ENCODE measurements at places on chromosomes 13 and 19.

- no peak for DNase-seq
Observed at GRCh38 chr13:51645761-51646670, 61.8 kb downstream of the WDFY2 start.

DNA sequence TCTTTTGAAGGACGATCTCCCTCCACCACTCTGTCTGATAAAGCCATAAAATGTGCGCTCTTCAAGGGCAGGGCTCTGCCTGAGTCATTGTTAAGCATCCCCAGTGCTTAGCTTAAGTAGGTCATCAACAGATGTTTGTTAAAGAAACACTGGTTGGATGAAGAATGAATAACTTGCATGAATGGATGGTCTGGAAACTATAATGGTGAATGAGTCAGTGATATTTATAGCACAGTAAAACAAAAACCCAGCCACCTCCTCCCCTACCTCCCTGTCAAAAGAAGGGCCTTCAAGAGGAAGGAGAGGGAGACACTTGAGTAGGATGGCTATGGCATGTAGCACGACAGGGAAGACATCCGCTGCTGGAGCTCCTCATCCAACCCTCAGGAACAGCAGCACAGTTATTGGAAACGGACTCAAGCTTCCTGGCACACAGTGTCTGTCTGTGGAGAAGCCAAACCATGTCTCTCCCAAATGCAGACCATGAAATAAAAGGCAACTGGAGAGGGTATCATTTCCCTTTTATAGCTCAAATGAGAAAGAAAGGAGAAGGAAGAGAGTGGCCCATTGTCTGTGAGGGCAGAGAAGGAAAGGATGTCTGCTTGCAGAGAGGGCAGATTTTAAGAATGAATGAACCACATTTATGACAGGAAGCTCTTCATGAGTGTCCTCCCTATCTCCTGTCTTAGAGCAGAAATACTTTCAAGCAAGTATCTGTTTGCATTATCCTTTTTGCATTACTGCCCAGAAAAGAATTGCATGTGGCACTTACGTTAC lies 183.5 kb upstream of the UBL3 start:
- no peak for DNase-seq

- no peak for DNase-seq
Observed at GRCh38 chr13:36143738-36144137, 12.6 kb upstream of the DCLK1 start.

- DNase-seq: no peak
Observed at GRCh38 chr13:22108979-22109378, 438.1 kb downstream of the FGF9 start.

- DNase-seq: no peak
Observed at GRCh38 chr19:32104153-32104849, 241.1 kb upstream of the ZNF507 start.

GRCh38 chr13:101757446-101758039 lies 305.1 kb downstream of the ITGBL1 start:
- DNase-seq: no peak

- no peak for DNase-seq
Observed at GRCh38 chr13:106989876-106990275, 421.9 kb upstream of the ARGLU1 start.

- no peak for DNase-seq
Observed at GRCh38 chr19:53594811-53595509, 36.8 kb upstream of the DPRX start.

GRCh38 chr19:7832781-7833180 lies 2.8 kb downstream of the EVI5L start:
- no peak for DNase-seq

GRCh38 chr19:17488593-17489391 lies 18.5 kb downstream of the SLC27A1 start:
- peak; percentile 49 for DNase-seq

GRCh38 chr13:44326961-44327360 lies 46.7 kb upstream of the SERP2 start:
- DNase-seq: no peak

- no peak for DNase-seq
Observed at GRCh38 chr13:110278859-110279258, 28.1 kb downstream of the COL4A1 start.
